SK-N-SH (cell line): ENCODE measurements at places on chromosomes 5 and 9.

GRCh38 chr9:121707477-121708424 lies 56.3 kb downstream of the DAB2IP start:
- no peak for DNase-seq

GRCh38 chr5:663436-664342 lies 29.5 kb downstream of the TPPP start:
- no peak for DNase-seq

- no peak for DNase-seq
Observed at GRCh38 chr5:97042996-97043395, 99.4 kb downstream of the LIX1 start.

GRCh38 chr5:14956423-14957046 lies 85.0 kb upstream of the ANKH start:
- DNase-seq, result no peak

- no peak for DNase-seq
Observed at GRCh38 chr9:83027153-83027891, 35.6 kb downstream of the RASEF start.

DNA sequence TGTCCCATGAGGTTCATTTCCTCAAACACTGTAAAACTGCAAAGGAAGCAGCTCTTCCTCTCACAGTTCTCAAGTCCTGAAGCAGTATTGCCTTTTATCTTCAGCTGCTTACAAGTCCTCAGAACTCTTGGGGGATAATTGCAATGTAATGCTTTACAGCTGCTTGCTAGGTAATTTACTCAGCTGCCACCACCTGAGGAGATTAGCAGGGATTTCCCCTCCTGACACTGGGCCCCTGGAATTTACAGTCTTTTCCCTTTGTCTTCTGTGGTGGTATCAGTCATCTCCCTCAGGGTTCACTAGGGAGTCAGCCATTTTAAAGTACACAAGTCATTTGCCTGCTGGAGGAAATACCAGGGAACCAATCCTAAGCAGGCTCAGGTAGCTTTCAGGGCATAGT lies 754.3 kb upstream of the GRAMD2B start:
- DNase-seq, result no peak

DNA sequence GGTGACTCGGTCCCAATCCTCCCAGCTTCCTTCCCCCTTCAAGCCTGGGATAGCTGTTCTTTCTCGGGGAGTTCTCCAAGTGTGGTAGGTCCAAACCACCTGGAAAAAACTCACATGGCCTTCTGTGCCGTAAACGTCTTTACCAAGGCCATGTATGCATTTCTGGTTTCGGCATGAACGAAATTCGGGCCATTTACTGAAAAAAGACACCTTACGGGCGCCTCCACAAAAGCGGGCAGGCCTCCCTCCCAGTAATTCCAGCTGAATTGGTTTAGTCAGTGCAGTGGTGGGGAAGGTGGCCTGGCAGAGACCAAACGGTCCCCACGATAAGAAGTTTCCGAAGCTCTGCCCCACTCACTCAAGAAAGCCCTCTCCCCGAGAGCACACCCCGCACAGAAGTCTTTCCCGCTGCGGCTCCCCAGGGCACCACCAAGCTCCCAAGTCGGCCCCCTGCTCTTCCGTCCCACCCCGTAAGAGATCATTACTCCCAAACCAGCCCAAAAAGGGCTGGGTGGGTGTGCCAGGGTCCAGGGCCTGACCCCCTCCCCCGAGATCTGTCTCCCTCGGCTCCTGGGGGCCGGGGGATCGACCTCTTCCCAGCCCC lies 86.3 kb upstream of the MELK start:
- peak; percentile 34 for DNase-seq

DNA sequence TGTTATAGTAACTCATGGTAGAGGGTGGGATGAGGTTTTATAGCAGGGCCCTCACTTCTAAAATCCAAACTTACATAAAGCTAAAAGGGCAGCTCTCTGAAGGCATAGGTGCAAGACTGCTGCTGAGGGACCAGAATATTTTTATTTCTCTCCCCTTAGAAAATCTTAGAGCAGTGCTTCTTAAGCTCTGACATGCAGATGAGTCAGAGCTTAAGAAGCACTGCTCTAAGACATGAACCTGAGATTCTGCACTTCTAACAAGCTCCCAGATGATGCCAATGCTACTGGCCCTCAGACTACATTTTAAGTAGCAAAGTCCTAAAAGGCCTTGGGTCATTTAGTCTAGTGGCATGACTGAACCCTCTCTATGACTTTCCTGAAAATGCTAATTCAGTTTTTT lies 97.6 kb upstream of the SPRY4 start:
- no peak for DNase-seq

DNA sequence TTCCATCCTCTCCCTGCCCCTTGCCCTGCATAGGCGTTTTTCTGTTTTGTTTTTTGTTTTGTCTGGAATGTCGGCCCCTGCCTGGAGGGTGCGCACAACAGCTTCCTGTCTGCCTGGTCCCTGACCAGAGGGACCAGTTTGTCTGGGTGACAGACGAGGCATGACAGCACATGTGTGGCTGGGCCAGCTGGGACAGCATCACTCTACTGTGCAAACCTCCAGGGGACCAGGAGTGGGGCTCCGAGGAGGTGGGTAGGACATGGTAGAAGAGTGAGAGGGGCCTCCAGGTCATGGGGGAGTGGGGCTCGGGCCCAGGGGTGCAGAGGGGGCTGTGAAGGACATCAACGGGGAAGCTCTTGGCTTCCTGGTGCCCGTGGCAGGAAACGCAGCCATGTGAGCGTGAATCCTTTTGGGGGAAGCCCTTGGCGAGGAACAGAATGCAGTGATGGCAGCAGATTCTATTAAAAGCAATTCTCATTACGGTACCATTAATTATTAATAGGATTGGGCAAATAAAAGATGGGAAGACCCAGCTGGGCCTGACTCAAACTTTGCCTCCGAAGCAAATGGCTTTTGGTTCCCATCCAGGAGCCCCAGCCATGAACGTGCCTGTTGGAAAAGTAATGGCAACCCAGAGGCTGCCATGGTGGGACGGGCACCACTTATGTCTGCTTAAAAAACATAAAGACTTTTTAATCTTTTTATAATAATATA lies 184.4 kb upstream of the IER5L start:
- peak; percentile 71 for DNase-seq

DNA sequence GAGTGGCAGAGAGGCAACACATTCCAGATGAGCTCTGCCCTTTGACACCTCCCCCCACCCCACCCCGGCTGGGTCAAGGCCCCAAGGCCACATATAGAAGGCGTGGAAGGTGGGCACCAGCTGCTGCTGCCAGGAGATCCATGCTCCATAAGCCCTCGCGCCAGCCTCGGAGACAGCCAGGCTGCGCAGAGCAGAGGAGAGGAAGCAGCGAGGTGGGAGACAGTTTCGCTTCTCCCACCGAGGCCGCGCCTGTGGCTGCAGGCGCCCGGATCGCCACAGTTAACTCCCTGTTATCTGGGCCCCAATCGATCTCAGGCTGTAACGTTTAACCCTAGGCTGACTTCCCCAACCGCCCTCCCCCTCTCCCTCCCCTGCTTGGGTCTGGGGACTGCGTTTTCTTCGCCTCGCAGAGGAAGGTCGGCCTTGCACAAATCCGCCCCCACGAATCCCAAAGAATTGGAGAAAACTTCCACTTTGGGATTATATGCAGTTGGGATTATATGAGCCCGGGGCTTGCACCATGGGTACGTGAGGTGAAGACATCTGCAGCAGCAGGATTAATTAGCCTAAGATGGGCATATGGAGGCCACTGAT lies 1.1 kb upstream of the CXXC5 start:
- DNase-seq, result peak; percentile 60

- DNase-seq, result no peak
Observed at GRCh38 chr5:125970631-125971307, 452.4 kb upstream of the GRAMD2B start.

GRCh38 chr9:88786291-88787079 lies 204.8 kb upstream of the S1PR3 start:
- no peak for DNase-seq

GRCh38 chr5:162243651-162244050 lies 176.1 kb downstream of the GABRG2 start:
- DNase-seq, result no peak

- peak; percentile 71 for DNase-seq
Observed at GRCh38 chr9:91659529-91660495, 236.2 kb upstream of the NFIL3 start.

- peak; percentile 76 for DNase-seq
Observed at GRCh38 chr5:151164687-151165392, 7.3 kb upstream of the ANXA6 start.

DNA sequence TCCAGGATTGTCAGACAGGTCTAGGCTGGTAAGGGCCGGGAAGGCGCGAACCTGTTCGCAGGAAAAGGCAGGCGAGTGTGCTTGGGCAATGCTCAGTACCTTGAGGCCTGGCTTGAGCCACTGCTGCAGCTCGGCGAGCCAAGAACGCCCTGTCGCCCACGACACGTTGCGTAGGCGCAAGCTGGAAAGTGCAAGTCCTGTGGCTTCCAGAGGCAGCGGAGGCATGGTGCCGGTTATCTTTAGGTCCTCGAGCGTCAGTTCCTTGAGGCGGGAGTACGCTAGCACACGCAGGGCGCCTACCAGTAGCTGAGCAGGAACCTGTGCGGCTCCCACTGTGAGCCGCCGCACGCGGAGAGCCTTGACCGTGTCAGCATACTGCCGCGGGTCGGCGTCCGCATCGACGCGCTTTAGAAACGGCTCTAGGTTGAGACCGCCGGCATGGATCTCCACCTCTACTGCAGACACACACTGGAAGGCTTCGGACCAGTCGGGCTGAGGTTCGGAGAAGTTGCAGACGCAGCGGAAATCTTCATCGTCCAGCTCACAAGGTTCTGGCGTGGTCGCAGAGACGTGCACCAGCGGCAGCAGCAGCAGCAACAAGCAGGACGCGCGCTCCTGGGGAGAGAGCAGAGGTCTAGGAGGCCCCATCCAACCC lies 482 bp downstream of the CD14 start:
- no peak for DNase-seq

DNA sequence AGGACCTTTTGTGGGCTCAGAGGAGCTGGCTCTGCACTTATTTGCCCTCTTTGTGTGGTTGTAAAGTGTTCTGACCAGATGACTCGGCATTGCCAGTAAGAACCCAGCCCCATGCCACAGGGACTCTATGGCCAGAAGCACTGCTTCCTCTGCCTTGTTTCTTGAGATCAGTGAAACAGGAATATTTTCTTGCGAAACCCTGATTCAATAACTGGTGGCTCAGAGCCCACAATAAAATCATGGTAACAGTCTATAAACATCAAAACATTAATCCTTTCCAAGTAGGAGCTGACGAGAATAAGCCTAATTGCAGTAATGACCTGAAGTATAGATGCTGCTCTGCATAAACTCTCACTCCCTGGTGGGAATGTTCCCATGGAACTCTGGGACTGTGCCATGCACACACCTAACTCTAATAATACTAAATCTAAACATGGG lies 344.3 kb downstream of the ZNF608 start:
- DNase-seq, result no peak

- no peak for DNase-seq
Observed at GRCh38 chr9:6450641-6451375, 37.8 kb downstream of the UHRF2 start.

GRCh38 chr9:113468716-113469448 lies 5.4 kb downstream of the RGS3 start:
- peak; percentile 75 for DNase-seq

GRCh38 chr5:180492226-180492903 lies 1.8 kb upstream of the CNOT6 start:
- no peak for DNase-seq

GRCh38 chr5:122741681-122742080 lies 33.2 kb upstream of the SNX2 start:
- no peak for DNase-seq

DNA sequence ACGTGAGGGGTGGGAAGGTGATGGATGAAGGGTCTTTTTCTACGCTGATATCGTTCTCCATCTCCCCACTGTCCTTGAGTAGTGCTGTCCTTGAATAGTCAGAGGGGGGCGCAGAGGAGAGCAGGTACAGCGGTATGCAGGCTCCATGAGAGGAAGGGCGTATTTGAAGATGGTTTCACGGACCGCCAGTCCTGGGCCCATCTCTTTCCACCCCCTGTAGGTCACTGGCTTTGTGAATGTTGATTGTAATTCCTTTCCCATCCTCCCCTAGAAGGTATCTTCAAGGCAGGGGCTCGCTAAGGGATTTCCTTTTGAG lies 40.8 kb upstream of the DAB2IP start:
- no peak for DNase-seq

DNA sequence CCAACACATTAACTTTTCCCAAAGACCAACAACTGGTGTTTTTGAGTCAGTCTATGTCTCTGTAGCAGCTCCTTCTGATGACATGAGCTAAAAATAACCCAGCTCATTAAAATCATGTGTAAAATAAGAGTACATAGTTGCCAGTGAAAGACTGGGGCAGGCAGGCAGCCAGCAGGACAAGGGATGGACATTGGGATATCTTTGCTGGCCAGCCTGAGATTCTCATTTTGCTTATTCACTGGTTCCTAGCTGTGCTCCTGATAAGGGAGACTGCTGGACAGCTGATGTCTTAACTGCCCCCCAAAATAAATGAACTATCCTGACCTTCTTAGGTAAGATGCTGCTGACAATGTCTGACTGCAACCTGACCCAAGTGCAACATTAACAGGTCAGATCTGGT lies 33.9 kb downstream of the EPB41L4B start:
- no peak for DNase-seq

GRCh38 chr5:159104051-159104651 lies 4.4 kb upstream of the EBF1 start:
- DNase-seq, result no peak

DNA sequence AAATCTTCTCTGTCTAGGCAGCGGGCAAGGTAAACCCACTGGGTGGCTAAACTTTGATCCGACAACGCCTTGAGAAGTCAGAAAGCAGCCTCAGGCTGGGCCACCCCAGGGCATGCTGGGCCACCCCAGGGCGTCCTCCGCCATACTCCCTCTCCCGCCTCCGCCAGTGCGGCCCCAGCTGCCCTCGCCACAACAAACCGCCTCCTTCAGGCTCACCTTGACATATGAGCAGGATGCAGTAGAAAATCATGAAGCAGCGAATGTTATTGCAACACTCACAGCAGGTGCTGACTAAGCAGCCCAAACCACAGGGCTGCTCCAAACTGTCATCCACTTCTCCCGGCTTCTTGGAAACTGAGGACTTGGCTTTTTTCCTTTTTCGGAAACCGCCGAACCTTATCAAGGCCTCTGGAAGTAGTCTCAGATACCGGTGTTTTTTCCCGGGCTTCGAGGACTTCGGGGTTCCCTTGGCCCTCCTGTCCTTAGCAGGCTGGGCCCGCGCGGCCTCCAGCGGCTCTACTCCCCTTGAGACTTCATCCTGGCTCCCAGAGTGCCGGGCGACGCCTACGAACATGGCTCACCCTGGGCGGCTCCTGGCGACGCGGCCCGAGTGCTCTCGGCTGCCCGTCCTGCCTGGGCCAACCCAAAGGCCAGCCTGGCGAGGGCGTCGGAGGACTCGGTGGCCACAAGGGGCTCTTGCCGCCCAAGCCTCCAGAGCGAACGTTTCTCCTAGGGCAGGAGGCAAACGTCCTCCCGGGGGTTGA lies at the start of gene SLCO6A1:
TSS of gene SLCO6A1 (minus strand) at position 731 of the 764 bp plus-strand sequence. CDS start at position 574, 157 bp downstream.
- DNase-seq, result no peak

- DNase-seq, result no peak
Observed at GRCh38 chr5:148828511-148829247, 2.3 kb downstream of the ADRB2 start.

DNA sequence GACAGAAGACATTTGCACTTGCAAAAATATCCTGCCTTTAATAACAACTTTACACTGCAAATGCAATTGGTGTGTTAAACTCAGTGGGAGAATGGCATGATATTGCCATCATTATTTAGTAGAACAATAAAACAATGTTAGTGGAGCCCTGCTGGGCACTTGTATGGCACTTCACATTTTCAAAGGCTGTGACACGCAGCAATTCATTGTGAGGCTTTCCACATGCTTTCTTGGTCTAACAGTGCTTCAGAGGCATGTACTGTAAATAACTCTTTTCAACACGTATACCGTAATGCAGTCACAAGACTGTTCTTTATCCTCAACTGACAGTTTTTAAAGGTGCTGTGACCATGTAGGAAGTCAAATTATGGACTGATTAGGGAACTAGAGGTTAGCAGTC lies 155.5 kb upstream of the EPB41L4A start:
- DNase-seq, result no peak
